ENCODE measurements at places on chromosomes 4 and X.

DNA sequence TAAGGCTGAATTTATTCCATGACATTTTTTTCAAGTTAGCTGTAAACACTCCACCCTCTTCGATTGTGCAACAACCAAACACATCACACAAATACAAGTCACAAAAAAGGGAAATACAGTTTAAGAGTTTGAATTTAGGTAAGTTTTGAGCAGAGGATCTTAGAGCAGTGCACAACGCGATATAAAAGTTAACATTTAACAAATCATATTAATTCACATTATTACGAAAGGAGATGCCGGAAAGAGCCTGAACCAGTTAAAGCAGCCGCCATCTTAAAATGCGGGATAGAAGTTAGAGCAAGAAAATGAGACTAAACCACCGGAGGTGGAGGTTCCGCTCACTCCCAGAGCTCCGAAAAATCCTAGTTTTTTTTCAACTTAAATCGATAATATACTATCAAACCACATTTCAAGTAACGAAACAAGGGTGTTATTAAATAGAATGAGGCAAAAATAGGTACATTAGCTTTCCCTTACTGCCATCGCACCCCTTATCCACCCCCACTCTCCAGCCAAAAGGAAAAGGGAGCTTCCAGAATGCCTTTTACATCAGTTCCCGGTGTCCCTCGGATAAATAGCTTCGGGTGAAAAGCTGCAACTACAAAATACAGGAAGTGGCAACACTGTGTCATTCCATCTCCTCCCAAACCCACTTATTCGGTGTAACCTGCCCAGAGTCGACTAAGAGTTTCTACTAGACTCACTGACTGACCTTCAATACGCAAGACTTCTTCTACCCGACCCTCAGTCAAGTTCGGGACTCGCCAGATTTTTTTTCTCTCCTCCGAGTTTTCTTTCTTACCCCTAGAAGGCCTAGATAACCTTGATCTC is 1.9 kb downstream of the UBE2D3 start:
- DNase-seq = peak; percentile 57

- no peak for DNase-seq
Measured at GRCh38 chrX:18833071-18833731, 125.8 kb downstream of the PPEF1 start.

DNA sequence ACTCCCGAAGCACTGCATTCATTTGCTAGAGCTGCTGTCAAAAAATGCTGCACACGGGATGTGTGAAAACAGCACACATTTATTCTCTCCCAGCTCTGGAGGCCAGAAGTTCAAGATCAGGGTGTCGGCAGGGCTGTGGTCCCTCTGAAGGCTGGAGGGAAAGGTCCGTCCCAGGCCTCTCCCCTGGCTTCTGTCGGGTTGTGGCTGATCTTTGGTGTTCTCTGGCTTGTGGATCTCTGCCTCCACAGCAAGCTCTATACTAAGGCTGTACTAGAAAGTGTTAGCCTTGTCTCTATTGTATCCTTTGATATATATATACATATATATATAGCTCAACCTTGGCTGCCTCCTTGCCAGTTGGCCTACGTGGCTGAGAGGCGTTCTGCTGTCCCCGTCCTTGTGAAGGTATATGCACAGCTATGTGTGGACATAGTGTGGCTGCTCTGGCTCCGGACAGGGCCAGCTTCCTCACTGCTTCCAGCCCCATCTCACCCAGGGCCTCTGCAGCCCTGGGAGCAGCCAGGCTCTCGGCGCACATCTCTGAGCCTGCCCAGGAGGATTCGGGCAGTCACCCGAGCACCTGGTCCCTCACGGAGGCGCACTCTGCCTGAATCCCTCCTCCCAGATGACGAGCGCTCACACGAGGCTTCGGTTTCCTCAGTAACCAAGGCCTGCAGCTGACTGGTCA is 15.0 kb upstream of the DUSP9 start:
- DNase-seq = no peak

GRCh38 chr4:25870081-25870480 is 7.3 kb upstream of the SEL1L3 start:
- DNase-seq = no peak

GRCh38 chr4:150960079-150960478 is 55.0 kb downstream of the LRBA start:
- DNase-seq = no peak

DNA sequence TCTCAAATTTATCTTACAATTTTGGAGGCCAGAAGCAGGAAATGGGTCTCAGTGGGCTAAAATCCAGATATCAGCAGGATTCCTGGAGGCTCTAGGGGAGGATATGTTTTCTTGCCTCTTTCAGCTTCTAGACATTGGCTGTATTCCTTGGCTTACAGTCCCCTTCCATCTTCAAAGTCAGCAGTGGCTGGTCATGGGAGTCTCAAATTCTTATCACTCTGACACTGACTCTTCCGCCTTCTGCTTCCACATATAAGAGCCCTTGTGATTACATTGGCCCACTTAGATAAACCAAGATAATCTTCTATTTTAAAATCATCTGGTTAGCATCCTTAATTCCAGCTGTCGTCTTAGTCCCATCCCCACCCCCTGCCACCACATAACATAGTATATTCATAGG is 113.0 kb downstream of the PCDH7 start:
- DNase-seq = no peak

- no peak for DNase-seq
Measured at GRCh38 chr4:98930311-98930865, 1.5 kb upstream of the EIF4E start.
